Pancreas (tissue), 10 donors: ENCODE measurements at places on chromosomes 16 and 17. TPM values are rescaled to one million over a fixed set of nuclear protein-coding genes. Genes with fewer than 3 reads are reported as not detected.

DNA sequence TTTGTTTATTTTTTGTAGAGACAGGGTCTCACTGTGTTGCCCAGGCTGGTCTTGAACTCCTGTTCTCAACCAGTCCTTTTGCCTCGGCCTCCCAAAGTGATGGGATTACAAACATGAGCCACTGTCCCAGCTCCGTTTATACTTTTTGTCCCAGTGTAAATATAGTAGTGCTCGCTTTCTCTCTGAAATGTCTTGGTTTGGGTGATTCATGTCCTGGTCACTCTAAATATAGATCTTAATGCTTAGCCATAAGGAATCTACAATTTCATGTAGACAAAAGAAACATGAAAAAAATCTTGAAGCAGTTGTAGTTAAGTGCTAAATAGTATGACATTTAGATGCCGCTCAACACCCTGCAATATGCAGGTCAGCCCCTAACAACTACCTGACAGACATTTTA, 126.9 kb downstream of the KATNIP start:
- no peak for DNase-seq

DNA sequence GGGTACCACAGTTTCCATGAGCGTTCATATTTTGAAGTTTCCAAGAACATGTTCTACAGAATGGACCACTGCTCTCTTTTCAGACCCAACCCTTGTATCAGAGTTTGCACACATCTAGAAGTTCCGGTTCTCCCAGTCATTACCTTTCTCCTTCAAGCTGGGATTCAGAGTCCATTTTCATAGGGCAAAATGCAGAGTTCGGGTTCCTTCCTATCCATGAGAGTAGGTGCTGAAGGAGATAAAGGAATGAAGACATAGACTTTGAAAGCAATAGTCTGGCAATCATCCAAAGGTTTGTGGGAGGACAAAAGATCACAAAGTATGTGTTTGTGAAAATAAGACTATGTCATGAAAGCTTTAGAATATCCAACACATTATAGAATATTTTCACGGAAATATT, 699.6 kb downstream of the MAF start:
- no peak for DNase-seq

The CD7 gene
- total RNA-seq = 0.98 TPM

DNA sequence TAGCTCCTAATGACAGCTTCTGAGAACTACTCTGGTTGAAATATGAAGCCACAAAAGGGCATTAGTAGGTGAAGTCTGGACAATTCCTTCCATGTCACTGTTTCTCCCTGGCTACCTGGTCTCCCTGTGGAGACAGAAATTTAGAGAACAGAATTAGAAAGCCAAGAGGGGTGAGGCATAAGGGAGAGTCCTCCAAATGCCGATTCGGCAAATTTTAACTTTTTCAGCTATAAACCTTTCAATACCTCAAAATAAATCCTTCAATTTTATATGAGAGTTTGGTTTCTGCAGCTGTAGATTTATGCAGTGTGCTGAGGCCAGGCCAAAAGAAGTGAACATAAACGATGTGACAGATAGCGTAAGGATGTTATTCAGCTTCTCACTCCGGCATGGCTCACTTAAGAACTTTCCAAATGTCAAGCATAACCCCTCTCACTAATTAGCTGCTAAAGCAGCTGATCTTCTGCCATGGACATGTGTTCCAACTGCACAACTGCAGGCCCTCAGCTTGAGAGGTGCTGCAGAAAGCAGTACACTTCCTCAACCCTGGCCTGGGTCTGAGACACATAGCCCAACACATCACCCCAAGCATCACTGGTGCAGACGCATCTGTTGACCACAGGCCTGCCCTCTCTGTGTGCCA, 247.9 kb upstream of the SOX9 start:
- no peak for DNase-seq

- no peak for DNase-seq
Observed at GRCh38 chr17:78399693-78400144, 21.3 kb downstream of the PGS1 start.
